8988T (cell line): ENCODE measurements at places on chromosomes 16 and 17.

DNA sequence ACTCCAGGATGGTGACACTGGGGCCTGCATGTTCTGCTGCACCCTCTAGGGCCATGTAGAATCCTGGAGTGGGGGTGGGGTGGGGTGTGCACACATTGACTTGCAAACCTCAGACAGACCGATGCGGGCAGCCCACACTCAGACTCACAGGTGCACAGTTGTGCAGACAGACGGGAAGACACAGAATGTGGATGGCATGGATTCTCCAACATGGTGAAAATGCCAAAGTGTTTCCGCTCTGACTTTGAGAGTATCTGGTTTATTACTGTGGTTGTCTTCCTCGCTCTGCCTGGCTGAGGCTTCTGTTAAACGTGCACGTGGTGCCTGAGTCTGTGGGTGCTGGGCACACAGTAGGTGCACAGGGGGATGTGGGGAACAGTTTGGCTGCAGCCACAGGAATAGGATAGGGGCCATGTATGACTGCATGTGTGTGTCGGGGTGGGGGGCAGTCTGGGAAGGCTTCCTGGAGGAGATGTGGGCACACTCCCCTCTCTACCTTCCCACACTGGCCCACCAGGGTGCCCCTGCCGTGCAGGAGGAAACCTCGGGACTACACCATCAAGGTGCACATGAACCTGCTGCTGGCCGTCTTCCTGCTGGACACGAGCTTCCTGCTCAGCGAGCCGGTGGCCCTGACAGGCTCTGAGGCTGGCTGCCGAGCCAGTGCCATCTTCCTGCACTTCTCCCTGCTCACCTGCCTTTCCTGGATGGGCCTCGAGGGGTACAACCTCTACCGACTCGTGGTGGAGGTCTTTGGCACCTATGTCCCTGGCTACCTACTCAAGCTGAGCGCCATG lies 9.0 kb upstream of the ADGRG3 start:
- no peak for DNase-seq

- DNase-seq = peak; percentile 91
Measured at GRCh38 chr16:88681084-88681680, 5.1 kb downstream of the SNAI3 start.

GRCh38 chr17:42537826-42538451 lies 1.9 kb downstream of the NAGLU start:
- DNase-seq = no peak

- DNase-seq = no peak
Measured at GRCh38 chr16:89177501-89177900, 6.0 kb downstream of the CDH15 start.

DNA sequence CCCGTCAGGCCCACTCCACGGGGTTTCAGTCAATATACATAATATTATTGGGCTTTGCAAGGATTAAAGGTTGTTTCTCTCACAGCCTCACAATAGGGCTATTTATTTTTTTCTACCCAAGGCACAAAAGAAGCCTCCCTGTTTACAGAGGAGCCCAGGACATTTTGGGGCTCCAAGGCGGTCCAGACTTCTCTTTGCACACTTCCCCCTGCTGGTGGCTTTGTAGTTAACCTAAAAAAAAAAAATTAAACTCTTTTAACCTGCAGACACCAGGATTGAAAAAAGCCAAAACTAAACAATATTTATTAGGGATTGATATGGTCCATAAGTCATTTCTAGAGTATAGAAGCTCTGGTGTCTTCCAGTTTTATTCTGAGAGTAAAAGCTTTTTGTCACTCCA lies 169.7 kb upstream of the ZFHX3 start:
- no peak for DNase-seq

DNA sequence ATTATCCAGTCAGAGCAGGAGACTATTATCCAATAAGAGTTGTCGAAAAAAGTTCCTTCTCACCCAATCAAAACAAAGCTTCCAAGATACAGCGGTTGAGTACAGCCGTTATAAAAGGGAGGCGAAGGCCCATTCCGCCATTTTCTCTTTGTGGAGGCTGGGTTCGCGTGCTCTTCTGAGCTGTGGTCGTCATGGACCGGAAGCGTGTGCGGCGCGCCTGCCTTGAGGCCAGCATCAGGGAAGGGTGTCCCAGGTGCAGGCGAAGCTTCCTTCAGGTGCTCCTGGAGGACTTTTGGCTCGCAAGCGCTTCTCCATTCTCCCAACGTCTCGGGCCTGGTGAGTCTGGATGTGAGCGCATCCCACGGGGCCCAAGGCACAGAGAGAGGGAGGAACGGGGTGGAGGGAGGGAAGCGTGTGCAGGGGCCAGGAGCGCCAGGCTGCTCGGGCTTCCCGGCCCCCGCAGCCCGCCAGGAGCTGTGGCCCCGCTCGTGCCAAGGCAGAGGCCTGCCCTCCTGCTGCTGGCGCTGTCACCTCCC lies 99.2 kb downstream of the GOSR1 start:
- DNase-seq = no peak

DNA sequence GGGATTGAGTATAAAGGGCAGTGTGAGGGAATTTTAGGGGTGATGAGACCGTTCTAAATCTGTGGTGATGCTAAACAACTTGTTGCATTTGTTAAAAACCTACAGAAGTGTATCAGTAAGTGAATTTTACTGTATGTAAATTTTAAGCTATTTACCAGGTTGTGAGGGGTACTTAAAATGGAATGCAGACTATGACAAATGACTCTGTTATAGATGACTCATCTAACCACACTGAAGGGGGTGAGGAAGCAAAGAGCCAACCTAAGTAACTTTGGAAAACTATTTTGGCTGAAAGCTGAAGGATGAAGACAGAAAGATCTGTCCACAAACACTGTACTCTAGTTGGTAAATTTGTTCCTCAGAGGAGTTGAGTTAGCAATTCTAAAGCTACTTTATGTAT lies 5.3 kb upstream of the MKS1 start:
- DNase-seq = no peak

- no peak for DNase-seq
Measured at GRCh38 chr17:79659376-79659775, 48.5 kb upstream of the RBFOX3 start.

GRCh38 chr16:79997257-79997656 lies 396.7 kb upstream of the MAF start:
- peak; percentile 32 for DNase-seq

GRCh38 chr17:55436224-55437158 lies 14.9 kb upstream of the MMD start:
- DNase-seq = no peak

- DNase-seq = no peak
Measured at GRCh38 chr16:8646326-8647053, 25.0 kb downstream of the METTL22 start.
